Breast epithelium (tissue), 4 donors: ENCODE measurements at places on chromosomes 1 and 21. TPM values are rescaled to one million over a fixed set of nuclear protein-coding genes. Genes with fewer than 3 reads are reported as not detected.

DNA sequence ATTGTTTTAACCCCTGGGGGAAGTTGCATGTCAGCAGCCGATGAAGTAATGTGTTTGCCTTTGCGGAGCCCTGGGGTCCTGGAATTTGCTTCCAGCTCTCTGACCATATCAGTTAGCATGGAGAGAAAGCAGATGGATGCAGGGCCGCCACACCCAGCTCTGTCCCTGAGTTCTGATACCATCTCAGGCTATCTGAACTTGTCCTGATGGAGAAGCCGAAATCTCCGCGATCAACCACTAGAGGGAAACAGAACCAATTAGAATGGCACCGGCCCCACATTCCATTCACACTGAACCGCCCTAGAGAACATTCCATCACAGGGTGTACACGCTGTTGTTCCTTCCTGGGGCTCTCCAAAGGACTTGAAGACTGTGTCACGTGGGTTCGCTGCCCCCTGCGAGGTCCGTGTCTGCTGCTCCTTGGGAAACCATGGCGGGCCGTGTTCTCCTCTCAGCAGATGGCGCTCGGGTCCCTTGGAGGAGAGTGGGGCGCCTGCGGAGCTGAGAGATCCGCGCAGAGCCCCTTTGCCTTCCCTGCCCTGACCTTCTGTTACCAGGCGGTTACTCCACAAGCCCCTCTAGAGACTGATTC is 75.4 kb downstream of the ABCA4 start:
- peak; percentile 75 for DNase-seq

DNA sequence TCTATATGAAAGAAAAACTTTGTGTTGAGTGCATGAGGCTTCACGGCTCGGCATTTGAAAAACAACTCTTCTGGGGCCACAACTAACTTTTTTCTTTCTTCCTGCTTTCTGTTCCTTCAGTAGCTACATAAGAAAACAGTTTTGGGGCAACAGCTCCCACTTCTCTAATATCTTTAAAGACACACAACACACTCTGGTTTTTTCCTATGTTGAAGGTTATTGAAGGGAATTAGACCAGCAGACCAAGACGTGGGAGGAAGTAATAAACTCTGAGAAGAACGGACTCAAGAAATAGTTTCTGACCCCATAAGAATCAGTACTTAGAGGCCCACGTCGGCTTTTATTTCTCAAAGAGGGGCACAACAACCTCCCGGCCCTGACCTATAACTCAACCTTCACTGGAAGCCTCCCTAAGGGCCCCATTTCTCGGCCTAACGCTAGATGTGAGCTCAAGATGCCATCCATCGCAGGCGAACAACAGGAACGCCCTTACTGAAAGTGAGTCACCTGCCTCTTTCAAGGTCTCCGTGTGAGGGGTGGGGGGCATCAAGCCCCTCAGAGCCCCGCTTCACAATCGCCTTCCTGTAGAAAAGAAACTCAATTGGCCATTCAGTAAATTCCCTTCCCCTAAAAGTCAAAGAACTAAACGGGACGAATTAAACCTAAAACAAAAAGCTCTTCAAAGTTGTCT is 844 bp downstream of the ZMYM6 start:
- DNase-seq = no peak

The TNFSF18 gene
- not detected for total RNA-seq

GRCh38 chr1:68101829-68102228 is 51.4 kb upstream of the DIRAS3 start:
- DNase-seq = no peak

DNA sequence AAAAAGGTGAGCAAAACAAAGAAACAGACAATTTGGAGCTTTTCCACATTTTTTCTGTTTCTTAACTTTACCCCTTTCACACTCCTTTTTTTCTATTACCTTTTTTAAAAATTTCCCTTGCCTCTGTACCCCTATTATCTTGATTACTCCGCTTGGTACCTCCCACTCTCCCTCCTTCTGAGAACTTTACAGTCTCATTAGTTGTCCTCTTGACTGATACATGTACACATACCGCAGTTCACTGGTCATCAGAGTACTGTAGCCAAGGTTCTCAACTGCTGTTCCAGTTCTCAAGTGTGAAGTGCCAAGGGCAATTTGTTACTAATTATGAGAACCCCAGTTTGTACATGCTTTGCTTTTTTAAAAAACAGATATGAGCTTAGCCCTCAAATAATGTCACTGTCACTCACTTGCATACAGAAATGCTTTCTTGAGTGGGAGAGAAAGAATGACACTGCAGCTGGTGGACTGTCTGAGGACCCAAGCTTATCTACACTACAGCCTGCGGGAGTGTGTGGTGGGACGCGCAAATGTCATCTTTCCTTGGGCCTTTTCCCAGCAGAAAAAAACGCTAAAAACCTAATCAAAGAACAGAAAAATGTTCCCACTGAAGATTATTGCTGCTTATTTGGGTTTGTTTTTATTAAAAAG is 160.8 kb downstream of the DISP1 start:
- no peak for DNase-seq

The GBP7 gene
- total RNA-seq = not detected

The TDRD10 gene
- 5.6 TPM for total RNA-seq

GRCh38 chr1:231106347-231106746 is 55.5 kb upstream of the TRIM67 start:
- DNase-seq = no peak

The TMEM51 gene
- 10.8 TPM for total RNA-seq

DNA sequence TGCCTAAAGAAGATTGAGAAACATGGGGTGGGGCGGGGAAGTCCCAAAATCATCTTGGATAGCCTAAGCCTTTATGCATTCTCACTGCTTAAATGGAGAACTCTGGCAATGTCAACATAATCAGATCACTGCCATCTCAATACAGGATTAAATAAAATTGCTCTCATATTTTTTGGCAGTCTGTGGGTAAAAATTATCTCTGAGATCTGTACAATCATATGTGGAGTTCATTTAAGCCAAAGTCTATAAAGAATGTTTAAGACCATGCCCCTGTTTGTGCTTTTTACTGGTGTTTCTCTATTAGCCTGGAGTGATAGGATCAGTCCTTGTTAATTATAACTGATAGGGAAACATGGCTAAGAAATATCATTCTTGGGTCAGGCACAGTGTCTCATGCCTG is 136.3 kb downstream of the GPR52 start:
- no peak for DNase-seq

- no peak for DNase-seq
Measured at GRCh38 chr1:191582169-191582568, 576.1 kb upstream of the RGS18 start.

GRCh38 chr1:27616441-27616840 is 12.5 kb upstream of the AHDC1 start:
- no peak for DNase-seq

The LCE2B gene
- not detected for total RNA-seq

DNA sequence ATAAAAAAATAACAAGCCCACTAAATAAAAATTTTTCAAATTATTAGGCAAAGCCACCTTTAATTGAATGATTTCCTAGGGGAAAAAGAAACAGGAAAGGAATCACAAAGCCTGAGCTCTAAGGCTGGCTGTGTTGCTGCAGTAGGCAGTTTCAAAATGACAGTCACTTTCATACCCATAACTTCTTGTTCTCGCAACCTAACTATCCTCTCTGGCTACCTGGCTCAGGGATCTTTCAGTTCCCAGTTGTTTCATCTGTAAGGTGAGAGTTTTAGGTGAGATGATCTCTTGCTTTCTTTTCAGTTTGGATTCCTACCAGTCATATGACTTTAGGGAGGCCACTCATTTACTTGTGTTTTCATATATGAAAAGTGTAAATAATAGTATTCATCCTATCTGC is 226.1 kb downstream of the ASTN1 start:
- no peak for DNase-seq

DNA sequence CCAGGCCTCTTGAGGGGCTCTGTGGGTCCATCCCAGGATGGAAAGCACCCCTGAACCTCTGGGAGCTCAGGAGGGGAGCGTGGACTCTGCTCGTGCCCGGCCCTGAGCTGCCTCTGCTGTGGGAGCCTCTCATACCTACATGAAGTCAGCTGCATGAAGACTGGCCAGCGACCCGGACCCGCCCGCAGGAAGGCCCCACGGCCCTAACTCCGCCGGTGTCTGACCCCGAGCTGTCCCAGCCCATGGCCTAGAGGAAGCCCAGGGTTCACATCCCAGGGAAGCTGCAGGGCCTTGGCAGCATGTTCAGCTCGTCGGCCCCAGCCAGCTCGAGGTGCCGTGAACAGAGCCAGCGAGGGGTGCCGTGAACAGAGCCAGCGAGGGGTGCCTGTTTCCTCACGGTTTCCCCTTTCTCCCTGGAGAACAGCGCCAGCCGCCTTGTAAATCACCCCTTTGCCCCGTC is 178.1 kb upstream of the ARHGEF16 start:
- no peak for DNase-seq

- DNase-seq = no peak
Measured at GRCh38 chr1:95263450-95263849, 29.4 kb downstream of the RWDD3 start.

DNA sequence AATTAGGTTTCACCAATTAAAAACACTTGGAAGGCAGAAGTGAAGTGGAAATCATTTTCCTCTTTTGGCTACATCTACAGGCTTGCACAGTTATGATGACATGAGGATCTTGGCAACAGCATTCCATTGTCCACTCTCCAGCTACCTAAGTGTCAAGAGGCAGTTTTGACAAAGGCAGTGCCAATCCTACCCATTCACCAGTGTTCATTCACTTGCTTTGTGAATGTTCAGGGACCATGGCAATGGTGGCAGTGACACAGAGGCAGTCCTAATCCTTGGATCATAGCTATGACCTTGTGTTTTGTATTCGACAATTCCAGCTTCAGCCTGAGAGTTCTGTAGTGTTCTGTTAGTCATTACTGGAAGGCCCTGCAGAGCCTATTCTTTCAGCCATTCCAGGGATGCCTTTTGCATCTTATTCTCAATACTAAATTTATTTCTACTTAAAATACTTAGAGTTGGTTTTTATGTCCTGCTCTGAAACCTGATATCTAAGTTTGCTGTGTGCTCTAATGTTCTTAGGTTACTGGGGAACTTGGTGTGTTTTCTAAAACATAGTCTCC is 36.7 kb downstream of the CRB1 start:
- DNase-seq = no peak

The HHIPL2 gene
- total RNA-seq = 0.59 TPM

The VHLL gene
- not detected for total RNA-seq
